ENCODE measurements at places on chromosomes 5 and 9. TPM values are rescaled to one million over a fixed set of nuclear protein-coding genes. Genes with fewer than 3 reads are reported as not detected.

The CCDC107 gene
- total RNA-seq = 15.8 TPM

The BTNL9 gene
- not detected for total RNA-seq

The SHROOM1 gene
- 14.7 TPM for total RNA-seq

The TLX3 gene
- not detected for total RNA-seq

The BHMT gene
- not detected for total RNA-seq

The PTPN3 gene
- total RNA-seq = 0.61 TPM

The PCDHB9 gene
- 2.2 TPM for total RNA-seq

The CARD9 gene
- total RNA-seq = 2.9 TPM

The LHFPL2 gene
- total RNA-seq = 94.1 TPM

The GABRP gene
- not detected for total RNA-seq

The PCDHA9 gene
- 0.36 TPM for total RNA-seq

The BTNL3 gene
- total RNA-seq = not detected

The NR5A1 gene
- not detected for total RNA-seq

The PCA3 gene
- total RNA-seq = not detected

The ZNF454 gene
- 0.85 TPM for total RNA-seq

The SEMA6A gene
- total RNA-seq = 1.1 TPM

The CENPH gene
- total RNA-seq = 4.9 TPM
